ENCODE measurements at places on chromosomes 16 and 17. TPM values are rescaled to one million over a fixed set of nuclear protein-coding genes. Genes with fewer than 3 reads are reported as not detected.

The FOXF1 gene
- total RNA-seq, result 34.7 TPM

GRCh38 chr17:66763056-66763455 is 71.9 kb upstream of the CACNG5 start:
- H3K27me3 ChIP-seq, result no peaks in the 10 kb centered on the region
- H3K27ac ChIP-seq, result no peak overlapping the region
- peaks cover 4% of the 10 kb centered on the region for H3K36me3 ChIP-seq
- H3K4me1 ChIP-seq, result no peaks in the 10 kb centered on the region
- no peak for DNase-seq

The SLFN12L gene
- 0.72 TPM for total RNA-seq

DNA sequence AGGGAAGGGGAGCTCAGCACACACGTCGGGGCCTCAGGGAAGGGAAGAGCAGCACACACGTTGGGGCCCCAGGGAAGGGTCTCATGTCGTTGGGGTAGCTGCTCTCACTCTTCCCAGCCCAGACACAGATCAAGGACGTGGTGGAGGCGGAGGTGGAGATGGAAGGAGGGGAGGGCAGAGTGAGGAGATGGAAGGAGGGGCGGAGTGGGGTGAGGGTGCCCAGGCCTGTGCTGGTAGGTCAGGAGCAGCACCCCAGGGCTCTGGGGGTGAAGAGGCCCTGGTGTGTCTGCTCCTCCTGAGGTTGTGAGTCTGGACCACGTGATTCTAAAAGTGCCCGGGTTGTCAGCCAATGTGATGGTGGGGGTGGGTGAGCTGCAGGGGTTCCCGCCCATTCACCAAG is 14.9 kb downstream of the CLCN7 start:
- H3K27ac ChIP-seq, result no peak overlapping the region
- peaks cover 17% of the 10 kb centered on the region for H3K36me3 ChIP-seq
- H3K4me3 ChIP-seq, result no peak overlapping the region
- DNase-seq, result no peak

- H3K27ac ChIP-seq, result no peak overlapping the region
- H3K4me1 ChIP-seq, result peaks cover 17% of the 10 kb centered on the region
- no peaks in the 10 kb centered on the region for H3K27me3 ChIP-seq
- no peak for DNase-seq
- H3K36me3 ChIP-seq, result no peaks in the 10 kb centered on the region
- H3K4me3 ChIP-seq, result no peak overlapping the region
Observed at GRCh38 chr17:14376666-14377065, 75.8 kb downstream of the HS3ST3B1 start.

DNA sequence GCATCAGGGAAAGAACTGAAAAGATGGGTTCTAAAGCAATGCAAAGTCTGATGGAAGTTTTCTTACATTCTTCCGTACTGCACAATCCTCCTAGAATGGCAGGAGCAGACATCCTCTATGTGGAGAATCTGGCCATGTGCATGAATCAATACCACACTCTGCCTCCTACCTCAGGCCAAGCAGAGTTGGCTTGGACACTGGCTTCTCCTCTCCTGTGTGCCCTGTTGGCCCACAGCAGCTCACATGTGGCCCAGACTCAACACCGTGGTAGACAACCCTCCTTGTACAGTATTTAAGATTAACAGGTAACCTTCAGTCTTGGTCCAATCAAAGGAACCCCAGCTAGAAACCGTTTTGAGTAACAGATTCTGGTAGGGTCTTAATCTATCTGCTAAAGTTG is 101.9 kb downstream of the ZFHX3 start:
- H3K36me3 ChIP-seq, result peaks cover 12% of the 10 kb centered on the region
- H3K27me3 ChIP-seq, result no peaks in the 10 kb centered on the region
- no peak overlapping the region for H3K27ac ChIP-seq
- no peak overlapping the region for H3K4me3 ChIP-seq
- DNase-seq, result no peak

DNA sequence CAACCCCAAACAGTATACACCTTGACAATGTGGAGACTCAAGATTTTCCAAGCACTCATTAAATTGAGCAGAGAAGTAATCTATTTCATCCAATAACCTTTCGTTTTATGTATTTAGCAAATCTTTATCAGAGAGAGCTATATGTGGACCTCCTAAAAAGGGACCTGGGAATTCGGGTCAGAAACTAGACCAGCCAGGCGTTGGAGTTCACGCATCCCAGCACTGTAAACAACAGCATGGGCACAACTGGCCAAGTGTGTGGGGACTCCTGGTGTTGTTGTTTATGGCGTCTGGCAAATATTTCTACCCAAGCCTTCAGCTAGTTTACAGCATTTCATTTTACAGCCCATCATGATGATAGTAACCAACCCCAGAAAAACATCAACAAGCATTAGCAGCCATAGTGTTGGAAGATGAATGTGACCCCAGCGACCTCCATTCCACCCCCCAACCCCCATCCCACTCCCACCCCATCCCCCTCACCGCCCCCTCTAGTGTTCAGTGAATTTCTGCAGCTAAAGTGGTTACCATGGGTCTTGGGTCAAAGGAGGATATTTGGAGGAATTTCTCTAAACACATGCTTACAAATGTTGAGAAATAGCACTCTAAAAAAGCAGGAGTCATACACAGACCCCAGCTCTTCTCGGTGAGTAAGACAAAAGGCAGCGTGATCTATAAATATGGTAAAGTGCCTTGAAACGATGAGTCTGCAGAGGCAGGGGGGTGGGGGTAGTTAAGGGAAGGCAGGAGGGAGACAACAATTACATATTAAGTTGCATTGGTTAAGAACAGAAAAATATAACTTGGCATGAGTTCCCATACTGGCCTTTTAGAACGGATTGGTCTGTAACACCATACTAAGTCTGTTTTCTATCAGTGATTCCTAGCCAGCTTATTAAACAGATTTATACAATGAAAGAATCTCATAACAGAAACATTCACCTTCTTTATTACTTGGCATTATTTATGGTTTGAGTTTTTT is 91.4 kb upstream of the TBX2 start:
- H3K27me3 ChIP-seq, result no peaks in the 10 kb centered on the region
- DNase-seq, result peak; percentile 88
- H3K4me1 ChIP-seq, result peaks cover 31% of the 10 kb centered on the region
- H3K36me3 ChIP-seq, result no peaks in the 10 kb centered on the region

The SEPHS2 gene
- 4.3 TPM for total RNA-seq

The AOC3 gene
- not detected for total RNA-seq

The MT4 gene
- total RNA-seq, result not detected

The CDH1 gene
- 0.03 TPM for total RNA-seq
